Activated T-cell treated with anti-CD3 and anti-CD28 coated beads for 24 hours (primary cell): ENCODE measurements at places on chromosomes 1 and 21.

- DNase-seq = no peak
These were observed 3.3 kb upstream of the ZBTB18 start for GRCh38 chr1:244047621-244048255.

DNA sequence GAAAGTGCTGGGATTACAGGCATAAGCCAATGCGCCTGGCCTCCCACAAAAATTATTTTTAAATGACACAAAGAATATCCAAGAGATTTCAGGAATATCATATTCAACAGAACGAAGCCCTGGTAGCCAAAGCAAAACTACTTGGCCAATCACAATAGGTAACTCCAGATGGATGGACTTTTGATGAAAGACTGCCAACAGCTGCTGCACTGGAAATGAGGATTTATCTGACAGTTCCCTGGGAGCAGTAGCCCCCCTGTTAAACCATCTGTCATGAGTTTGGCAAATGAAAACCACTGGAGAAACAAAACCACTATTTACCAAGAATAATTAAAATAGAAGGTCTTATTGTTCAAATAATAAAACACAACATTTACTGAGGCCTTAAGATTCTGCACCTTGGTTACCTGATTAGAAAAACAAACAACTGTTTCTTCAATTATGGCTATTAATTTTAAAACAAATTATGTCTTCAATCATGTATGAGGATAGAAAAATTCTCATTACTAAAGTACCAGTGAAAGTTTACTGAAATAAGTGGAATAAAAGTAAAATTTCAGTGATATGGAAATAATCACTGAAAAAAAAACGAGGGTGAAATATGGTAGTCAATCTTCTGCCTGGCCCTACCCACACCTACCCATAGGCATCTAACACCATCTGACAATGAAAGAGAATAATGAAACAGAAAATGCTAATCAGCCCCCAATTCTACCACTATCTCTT lies 34.3 kb upstream of the PSMG1 start:
- no peak for DNase-seq

DNA sequence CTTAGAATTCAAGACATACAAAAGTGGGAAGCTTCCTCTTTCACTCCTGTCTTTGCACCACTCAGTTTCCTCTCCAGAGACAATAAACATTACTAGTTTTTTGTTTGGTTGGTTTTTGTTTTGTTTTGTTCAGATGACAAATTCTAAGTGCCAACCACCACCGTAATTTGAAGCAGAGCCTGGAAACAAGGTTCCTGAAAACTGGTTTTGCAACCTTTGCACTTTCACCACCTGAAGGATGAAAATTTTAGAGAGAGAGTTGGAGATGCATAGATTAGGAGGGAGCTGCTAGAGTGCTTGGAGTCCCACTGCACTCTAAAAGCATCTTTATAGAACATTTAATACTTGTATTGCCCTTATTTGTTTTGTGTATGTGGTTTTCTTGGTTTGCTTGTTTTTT lies 20.2 kb upstream of the MGST3 start:
- no peak for DNase-seq

GRCh38 chr1:216346526-216346925 lies 76.7 kb downstream of the USH2A start:
- no peak for DNase-seq

- no peak for DNase-seq
These were observed 57.3 kb downstream of the NFASC start for GRCh38 chr1:204927673-204928641.

GRCh38 chr1:234866007-234866866 lies 256.3 kb upstream of the IRF2BP2 start:
- no peak for DNase-seq

GRCh38 chr1:110897681-110898080 lies 24.7 kb downstream of the CD53 start:
- DNase-seq = no peak

DNA sequence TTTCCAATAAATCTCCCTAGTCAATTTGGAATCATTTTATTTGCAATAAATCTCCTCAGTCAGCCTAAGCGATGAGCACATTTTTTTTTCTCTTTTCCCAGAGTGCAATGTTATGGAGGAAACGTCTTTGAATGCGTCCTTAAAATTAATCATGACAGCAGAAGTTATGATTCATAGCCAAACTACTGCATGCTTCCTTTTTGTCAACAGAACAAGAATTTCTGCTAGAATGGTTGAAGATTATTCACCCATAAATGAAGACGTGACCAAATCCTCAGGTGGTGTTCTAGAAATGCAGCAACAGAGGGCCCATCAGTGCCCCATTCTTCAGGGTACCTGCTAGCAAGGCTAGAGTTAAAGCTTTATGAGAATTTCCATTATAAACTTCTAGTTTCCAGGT lies 407.9 kb upstream of the PKN2 start:
- DNase-seq = no peak

DNA sequence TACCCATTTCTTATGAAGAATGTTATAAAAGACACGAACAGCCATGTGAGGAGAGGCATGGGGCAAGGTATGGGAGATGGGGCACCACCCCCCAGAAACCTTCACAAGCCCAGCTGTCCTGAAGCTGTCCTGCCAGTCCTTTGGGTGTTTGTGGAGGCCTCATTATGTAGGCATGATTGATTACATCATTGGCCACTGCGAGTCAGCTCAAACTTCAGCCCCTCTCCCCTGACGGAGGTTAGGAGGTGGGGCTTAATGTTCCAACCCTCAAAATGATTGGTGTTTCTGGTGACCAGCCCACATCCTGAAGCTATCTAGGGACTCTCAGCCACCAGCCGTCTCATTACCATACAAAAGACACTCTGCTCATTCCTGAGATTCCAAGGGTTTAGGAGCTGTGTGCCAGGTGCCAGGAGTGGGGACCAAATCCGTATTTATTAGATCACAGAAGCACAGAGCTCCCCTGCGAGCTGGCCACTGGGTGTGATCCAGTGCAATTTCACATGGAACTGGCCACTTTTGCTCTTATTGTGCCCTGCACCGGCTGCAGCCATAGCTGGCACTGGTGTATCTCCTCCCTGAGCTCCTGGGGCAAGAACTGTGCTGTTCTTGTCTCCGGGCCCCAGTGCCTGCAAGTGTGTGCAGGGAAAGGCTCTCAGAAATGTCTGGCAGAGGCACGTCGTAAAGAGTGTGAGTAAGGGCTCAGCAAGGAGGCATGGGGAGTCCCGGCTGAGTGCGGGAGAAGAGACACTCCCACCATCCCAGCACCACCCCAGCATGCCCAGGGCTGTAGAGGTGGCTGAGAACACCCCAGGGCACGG lies 10.5 kb downstream of the KIAA1614 start:
- DNase-seq = no peak

- no peak for DNase-seq
These were observed 12.0 kb upstream of the KCNH1 start for GRCh38 chr1:211145944-211146343.

GRCh38 chr1:21743476-21743875 lies 39.5 kb downstream of the USP48 start:
- DNase-seq = no peak

- no peak for DNase-seq
These were observed 1.6 kb upstream of the PTGS2 start for GRCh38 chr1:186681801-186682200.

- DNase-seq = no peak
These were observed 68.5 kb downstream of the SKI start for GRCh38 chr1:2296614-2297013.

- DNase-seq = no peak
These were observed 910 bp upstream of the TNR start for GRCh38 chr1:175744305-175744704.

DNA sequence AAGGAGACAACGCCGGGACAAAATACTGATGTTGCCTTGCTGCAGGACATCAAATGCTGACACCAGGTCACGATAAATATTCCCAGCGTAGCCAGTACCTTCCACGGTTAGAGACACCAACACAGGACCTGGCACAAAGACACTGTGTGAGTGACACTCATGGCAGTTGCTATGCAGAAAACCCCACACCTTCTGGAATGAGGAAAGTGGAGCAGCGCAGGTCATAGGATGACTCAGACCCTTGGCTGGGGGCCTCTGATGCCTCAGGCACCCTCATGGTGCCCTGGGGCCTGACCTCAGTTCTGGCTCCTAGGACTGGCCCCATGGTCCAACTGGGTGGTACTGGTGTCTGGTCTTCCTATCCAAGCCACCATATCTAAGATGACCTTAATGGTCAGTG lies 7.0 kb downstream of the DCST2 start:
- DNase-seq = no peak

GRCh38 chr1:166933633-166934032 lies 41.7 kb downstream of the ILDR2 start:
- DNase-seq = no peak

DNA sequence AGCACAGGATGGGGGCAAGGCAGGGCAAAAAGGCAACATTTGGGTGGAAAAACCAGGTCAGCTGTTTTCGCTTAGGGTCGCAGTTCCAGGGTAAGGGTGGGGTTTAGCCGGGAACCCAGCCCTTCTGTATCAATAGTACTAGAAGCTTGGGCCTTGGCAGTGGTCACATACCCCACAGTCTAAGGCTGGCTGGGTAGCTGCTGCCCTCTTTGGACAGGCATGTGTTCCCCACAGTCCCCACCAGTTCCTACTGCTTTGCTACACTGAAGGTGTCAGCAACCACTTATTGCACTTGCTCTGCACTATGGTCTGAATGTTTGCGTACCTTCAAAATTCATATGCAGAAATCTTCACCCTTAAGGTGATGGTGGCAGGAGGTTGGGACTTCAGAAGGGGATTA lies 349.8 kb downstream of the LTN1 start:
- DNase-seq = no peak

- DNase-seq = no peak
These were observed 616.8 kb downstream of the LTN1 start for GRCh38 chr21:28375708-28376385.

DNA sequence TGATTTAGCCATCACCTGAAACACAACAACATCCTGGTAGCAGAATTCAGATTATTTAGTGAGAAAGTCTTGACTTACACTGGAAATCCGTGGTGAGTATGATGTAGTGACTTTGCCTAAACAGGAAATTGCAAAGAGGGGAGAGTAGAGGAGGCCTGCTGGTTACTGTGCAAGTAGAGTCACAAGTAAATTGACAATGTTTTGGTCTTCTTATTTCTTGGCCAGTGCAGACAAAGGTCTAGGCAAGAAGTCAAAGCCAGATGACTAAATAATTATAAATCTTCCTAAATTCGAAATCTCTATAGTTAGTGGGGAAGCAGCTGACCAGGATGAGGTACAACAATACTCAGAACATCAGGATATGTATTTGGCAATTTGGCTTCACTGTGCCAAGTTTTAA lies 159.5 kb upstream of the KCTD3 start:
- DNase-seq = no peak

- DNase-seq = no peak
These were observed 200.0 kb downstream of the PTPRU start for GRCh38 chr1:29436181-29436785.

DNA sequence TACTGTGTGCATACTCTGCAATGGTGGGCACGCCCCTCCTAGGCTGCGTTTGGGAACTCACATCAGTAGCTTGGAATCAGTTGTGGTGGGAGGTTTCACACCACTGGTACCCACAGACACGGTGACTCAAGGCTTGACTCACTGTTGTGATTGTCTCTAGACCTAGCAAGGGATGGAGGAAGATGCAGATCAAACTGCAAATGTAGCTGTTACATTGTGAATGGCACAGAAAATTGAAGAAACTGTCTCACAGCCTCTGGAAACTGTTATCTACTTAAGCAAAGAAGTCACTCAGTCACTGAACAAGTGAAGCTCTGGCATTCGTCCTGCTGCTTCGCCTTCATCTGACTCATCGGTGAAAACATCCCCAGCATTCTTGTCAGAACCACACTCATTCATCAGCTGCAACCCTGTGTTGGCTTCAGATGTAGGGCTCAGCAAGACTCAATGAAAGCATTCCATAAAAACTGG lies 59.5 kb downstream of the POFUT2 start:
- DNase-seq = peak; percentile 74

DNA sequence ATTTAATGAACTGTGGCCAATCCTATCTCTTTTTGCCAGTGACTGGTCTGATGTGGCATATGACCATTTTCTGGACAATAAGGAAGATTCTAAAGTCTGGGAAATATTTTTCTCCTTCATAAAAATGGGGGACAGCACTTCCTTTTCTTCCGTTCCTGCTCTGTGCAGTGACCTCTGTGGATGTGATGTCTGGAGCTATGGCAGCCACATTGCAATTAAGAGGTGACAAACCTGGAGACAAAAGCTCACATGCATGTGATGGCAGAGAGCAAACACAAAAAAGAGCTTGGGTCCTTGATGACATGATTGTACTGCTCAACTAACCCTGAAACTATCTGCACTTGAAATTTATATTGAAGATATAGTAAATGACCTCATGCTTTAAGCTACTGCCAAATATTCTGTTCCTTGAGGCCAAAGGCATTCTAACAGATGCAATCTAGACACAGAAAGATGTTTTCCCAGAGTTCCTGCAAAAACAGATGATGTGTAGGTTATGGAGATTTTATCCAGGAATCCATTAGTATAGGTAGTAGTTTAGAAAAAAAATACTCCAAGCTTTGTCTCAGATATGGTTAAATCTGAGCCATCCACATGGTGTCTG lies 2.2 kb upstream of the MAGI3 start:
- DNase-seq = no peak

DNA sequence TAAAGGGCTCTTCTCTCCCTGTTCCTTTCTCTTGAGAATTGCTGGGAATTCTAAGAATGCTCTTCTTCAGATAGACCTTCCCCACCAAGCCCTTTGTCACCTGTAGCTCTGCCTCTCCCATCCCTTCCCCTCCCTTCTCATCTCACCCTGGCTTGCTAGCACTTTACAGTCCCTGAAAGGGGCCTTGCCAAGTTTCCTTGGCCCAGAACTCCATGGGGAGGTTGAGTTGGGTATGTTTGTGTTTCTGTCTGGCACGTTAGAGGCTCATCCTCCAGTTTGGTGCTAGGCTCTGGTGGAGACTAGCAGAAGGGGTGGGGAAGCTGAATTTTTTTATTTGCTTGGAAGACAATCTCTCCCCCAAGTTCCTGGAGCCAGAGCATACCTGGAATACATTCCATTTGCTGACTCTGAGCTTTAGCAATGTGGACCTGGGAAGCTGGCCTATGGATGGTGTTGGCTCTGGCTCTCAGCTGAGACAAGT lies 4.9 kb downstream of the CGN start:
- DNase-seq = no peak

DNA sequence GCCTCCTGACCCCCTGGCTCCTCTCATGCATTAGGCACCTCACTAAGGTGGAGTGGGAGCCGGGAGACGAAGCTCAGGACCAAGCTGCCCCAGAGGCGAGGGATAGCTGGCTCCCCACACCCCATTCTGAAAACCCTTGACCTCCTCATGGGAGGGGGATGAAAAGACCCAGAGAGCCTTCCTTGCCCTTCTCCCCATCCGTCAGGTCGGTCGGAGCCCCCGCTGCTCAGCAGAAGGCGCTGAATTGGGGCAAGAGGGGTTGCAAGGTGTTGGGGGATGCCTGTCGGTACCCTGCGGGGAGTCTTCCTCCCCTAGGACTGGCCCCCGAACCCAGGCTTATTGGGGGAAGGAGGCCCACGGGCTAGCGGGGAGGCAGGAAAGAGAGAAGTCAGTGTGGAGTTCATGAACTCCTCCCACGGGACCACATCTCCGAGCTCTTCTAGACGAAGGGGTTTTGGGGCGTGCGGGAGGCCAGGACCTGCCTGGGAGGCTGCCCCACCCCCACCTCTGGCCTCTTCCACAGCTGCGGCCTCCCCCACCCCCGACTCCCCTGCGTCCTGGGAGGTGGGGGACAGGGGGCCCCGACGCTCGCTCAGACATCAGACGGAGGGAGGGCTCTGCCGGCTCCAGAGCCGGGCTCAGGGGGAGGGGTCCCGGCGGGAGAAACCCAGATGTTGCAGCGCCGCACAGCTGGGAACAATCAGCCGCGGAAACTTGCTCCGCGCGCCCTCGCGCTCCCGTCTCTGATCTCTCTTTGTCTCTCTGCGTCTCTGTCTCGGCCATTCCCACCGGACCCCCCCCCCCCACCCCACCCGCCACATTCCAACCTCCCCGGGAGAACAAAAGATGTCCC lies 719 bp downstream of the MFAP2 start:
- DNase-seq = no peak
